ACHN (cell line): ENCODE measurements at places on chromosomes 5 and 9.
A peak's percentile ranks its signal among the peaks of the same experiment; 100 is the strongest.

DNA sequence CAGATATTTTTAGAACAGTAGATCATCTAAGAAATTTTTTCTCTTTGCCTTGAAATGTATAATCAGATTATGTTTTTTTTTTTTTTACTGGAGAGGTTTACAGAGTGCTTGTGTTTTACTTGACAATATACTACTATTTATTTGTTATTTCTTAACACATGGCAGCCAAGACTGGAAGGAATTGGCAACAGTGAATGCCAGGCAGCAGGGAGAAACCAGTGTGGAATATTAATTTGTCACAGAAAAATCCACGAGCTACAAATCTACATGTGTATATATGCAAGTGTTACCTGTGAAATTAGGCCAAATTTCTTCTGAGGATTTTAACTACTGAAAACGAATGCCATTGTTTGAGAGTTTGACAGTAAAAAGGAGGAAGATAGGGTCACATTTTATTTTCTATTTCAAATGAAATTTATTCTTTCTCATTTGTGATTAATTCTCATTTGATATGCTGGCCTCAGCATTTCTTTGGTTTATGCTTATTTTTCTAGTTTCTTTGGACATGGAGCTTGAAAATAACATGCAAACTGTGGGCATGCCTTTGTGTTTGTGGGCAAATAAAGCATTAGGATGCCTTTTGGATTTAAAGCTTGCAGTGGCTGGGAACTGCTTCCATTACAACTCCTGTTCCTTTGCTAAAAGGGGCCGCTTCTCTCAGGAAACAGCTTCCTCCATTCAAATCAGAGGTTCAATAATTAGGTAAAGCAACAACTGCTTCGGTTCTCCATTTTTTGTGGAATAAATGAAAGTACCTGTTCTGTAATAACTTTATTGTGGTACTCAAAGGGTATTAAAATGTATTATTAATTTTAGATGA is 39.0 kb upstream of the ZFYVE16 start:
- DNase-seq: no peak

GRCh38 chr5:153969563-153969895 is 69.2 kb downstream of the FAM114A2 start:
- DNase-seq: no peak

- DNase-seq: no peak
Measured at GRCh38 chr9:112530751-112531205, 44.2 kb downstream of the KIAA1958 start.

DNA sequence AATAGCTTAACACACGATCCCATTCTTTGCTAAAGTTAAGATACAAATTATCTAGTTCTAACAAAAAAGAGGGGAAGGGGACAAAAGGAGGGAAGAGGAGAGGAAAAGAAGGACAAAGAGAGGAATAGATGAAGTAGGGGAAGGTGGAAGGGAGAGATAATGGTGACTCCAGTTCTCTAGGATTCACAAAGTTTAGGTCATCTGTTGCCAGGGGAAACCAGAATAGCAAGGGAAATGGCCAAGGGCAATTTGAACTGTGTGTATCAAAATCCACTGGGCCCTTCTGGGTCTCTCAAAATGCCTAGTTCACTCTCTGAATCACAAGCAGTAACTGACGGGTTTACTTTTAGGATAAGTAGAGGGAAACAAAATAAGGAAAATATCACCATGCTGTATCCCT is 7.6 kb downstream of the SLC24A2 start:
- no peak for DNase-seq

DNA sequence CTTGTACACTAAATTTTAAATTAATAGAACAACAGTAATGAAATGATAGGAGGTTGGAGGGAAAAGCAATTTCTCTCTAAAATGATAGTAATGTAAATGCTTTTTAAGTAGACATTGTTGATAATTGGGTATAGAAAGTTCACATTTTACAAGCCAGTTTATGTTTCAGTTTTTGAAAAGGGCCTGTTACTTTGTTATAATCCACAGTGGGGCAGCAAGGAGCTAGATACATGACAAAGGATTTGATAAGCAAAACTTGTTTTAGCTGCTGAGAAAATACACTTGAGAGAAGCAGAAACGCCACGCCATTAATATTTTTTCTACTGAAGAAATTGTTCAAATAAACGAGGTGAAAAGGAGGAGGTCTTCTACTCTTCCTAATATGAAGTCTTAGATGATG is 30.2 kb downstream of the SREK1 start:
- peak; percentile 32 for DNase-seq

DNA sequence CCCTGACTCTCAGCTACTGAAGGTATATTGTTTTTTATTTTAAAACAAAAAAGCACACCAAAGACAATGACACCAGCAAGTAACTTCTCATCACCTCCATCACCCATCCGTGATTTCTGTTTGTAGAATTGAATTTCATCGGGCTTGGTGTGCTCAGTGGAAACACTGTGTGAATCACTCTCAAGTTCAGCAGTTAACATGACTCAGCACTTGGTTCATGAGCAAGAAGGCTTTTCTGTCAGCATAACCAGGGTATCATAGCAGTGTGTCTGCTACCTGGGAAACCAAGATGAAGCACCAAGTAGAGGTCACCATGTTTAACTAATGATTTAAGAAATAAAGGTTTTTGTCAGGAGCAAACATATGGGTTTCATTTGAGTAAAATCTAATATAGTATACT is 123.7 kb downstream of the INSYN2B start:
- peak; percentile 71 for DNase-seq

- no peak for DNase-seq
Measured at GRCh38 chr5:73856997-73857396, 231.0 kb downstream of the ARHGEF28 start.

DNA sequence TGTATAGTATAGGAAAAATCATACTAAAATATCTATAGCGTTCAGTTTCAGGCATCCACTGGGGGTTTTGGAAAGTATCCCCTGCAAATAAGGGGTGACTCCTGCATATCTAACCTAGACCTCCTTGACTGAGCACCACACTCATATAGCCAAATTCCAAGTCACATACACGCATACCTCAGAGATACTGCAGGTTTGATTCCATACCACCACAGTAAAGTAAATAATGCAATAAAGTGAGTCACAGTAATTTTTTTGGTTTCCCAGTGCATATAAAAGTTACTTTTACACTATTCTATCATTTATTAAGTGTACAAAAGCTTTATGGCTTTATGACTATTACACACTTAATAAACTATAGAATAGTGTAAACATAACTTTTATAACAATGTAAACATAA is 151.3 kb downstream of the CCDC192 start:
- no peak for DNase-seq

- no peak for DNase-seq
Measured at GRCh38 chr5:151622367-151623088, 31.4 kb upstream of the FAT2 start.

- DNase-seq: peak; percentile 57
Measured at GRCh38 chr5:35089334-35090314, 41.9 kb upstream of the AGXT2 start.

- peak; percentile 78 for DNase-seq
Measured at GRCh38 chr5:96823900-96824380, 16.2 kb upstream of the ERAP1 start.

- no peak for DNase-seq
Measured at GRCh38 chr9:23774266-23774665, 51.8 kb downstream of the ELAVL2 start.

GRCh38 chr9:113350107-113350661 is 843 bp downstream of the BSPRY start:
- no peak for DNase-seq
